ENCODE measurements at places on chromosomes 3 and 15.

DNA sequence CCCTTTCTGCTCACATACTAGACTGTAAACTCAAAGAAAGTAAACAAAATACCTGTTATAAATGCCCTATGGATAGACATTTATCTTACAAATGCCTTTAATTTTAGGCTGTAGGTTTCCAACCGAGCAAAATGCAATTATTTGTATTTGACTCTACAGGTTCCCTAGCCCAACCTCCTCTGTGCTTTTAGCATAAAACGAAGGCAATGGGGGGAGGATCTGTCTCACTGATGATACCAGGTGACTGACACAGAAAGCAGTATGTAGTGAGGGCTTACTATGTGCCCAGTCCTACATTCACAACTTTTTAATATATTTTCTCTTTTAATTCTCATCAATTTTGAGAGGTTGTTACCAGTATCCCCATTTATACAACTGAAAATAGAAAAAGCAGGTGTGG is 87.4 kb downstream of the OXNAD1 start:
- no peak for DNase-seq

- DNase-seq, result peak; percentile 59
Observed at GRCh38 chr3:128784232-128784631, 58.2 kb downstream of the RAB7A start.

GRCh38 chr15:33716025-33716424 is 252.3 kb upstream of the CHRM5 start:
- DNase-seq, result no peak

- DNase-seq, result no peak
Observed at GRCh38 chr3:74049444-74049843, 424.7 kb upstream of the PDZRN3 start.

GRCh38 chr3:58230876-58231552 is 6.6 kb upstream of the ABHD6 start:
- no peak for DNase-seq

DNA sequence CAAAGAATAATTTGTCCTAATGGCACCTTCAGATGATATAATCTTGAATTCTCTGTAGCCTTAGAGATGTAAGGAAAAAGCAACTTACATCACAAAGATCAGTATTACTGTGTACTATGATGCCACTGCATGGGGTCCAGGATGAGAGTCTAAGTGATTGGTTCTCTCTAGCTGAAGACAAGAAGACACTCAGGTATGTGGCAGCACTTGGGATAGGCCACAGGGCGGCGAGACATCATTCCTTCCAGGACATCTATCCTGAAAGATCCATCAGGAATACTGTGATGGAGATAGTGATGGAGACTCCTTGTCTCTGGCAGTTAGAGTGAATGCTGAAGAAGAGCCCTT is 2.5 kb downstream of the CD200 start:
- no peak for DNase-seq

DNA sequence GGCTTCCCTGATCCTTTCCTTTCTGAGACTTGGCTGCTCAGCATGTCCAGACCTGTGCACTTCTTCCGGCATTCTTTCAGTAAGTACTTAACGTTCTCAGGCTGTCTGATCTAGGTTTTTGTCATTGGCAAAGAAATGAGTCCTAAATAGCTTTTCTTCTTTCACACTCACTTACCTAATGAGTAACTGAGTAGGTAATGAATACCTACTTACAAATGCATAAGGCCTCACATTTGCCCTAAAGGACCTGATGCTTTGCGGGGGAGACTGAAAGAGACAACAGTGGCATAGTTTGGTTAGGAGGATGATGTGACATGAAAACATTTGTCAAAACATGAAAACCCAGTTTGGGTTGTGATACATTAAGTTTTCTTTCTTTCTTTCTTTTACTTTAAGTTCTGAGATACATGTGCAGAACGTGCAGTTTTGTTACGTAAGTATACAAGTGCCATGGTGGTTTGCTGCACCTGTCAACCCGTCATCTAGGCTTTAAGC is 516.7 kb upstream of the CFAP20DC start:
- no peak for DNase-seq

- DNase-seq, result peak; percentile 27
Observed at GRCh38 chr3:42080453-42080872, 10.7 kb upstream of the TRAK1 start.

GRCh38 chr3:122168044-122168443 is 15.4 kb upstream of the CASR start:
- DNase-seq, result no peak

- no peak for DNase-seq
Observed at GRCh38 chr15:42491539-42492225, 741 bp upstream of the ZNF106 start.
